HuH-7 (cell line): ENCODE measurements at places on chromosomes 5 and 9.

- no peak for DNase-seq
Observed at GRCh38 chr5:88821161-88821560, 61.8 kb downstream of the MEF2C start.

DNA sequence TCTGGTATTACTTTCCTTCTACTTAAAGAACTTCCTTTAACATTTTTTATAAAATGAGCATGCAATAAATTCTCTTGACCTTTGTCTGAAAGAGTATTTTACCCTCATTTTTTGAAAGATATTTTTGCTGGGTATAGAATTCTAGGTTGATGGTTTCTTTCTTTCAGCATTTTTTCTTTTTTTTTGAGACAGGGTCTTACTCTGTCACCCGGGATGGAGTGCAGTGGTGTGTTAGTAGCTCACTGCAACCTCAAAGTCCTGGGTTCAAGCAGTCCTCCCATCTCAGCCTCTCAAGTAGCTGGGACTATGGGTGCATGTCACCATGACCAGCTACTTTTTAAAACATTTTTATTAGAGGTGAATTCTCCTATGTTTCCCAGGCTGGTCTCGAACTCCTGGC lies 10.7 kb upstream of the TSC1 start:
- DNase-seq, result no peak

GRCh38 chr5:16135506-16135905 lies 44.1 kb downstream of the MARCHF11 start:
- no peak for DNase-seq

DNA sequence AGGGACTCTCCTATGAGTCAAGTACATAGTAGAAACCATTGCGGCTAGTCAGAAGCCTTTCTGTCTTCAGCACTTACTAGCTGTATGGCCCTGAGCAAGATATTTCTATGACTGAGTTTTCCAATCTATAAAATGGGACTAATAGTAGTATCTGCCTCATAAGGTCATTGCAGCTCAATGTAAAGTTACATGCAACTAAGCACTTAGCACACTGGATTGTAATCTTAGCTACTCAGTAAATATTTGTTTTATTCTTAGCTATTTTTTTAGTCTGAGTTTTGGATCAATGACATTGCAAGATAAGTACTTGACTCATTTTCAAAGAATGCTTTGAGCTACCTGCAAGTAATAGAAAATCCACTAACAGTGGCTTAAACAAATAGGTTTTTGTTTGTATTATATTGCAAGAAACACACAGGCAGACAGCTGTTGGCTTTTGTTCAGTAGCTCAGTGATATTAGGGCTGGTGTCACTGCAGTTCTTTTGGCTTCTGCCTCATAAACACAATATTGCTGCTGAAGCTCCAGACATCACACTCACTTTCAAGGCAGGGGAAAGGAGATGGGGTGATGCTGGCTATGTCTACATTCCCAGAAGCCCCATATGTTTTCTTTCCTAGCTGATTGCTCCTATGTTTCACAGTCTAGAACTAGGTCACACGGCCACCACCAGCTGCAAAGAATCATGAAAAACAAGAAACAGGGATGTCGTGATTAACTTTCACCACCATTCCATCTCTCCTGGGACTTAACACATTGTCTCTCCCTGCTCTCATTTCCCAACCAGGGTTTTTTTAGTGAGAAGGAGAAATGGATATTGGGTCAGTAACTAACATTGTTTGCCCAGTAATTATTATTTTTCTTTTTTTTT lies 26.9 kb upstream of the FAT2 start:
- no peak for DNase-seq

DNA sequence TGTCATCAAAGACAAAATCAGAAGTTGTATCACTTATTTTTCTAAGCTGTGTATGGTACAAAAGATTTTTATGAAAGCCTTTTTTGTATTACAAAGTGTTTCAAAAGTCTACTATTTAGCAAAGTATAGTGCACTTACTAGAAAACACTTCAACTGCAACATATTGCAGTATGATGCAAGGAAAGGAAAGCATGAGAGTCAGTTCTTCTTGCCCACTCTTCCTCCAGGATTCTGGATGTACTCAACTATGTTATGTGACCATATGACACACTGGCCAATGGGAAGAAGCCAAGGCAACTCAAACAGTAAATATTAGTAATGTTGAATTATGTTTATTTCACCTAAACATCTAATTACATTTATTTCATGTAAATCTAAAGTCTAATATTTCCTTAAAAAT lies 49.5 kb upstream of the TYRP1 start:
- no peak for DNase-seq

GRCh38 chr9:8287501-8287900 lies 487.9 kb upstream of the DMAC1 start:
- no peak for DNase-seq

DNA sequence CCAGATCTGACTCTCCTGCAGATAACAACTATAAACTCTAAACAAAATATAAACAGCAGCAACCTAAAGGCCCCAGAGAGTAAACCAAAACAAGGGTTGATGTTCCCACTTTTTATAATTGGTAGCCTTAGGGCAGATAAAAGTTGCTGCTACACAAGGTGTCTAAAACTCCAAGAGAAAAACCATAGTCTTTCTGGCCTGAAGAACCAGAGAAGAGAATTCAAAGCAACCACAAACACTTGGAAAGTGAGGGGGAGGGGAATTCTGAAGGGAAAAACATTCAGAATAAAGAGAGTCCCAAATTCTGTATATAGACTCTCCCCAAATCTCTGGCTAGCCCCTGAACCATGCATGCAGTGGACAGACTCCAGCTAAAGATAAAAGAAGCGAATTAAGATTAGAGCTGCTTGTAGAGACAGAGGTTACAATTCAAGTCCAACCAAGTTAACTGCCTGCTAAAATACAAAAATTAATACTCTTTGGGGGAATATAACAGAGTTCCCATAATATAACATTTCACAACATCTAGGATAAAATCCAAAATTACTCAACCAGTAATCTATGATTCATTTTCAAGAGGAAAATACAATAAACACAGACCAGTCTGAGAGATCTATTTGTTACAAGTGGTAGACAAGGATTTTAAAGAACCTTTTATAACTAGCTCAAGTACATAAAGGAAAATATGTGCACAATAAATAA lies 37.5 kb upstream of the RGMB start:
- DNase-seq, result no peak

- DNase-seq, result no peak
Observed at GRCh38 chr5:170551076-170551475, 47.3 kb downstream of the KCNIP1 start.

DNA sequence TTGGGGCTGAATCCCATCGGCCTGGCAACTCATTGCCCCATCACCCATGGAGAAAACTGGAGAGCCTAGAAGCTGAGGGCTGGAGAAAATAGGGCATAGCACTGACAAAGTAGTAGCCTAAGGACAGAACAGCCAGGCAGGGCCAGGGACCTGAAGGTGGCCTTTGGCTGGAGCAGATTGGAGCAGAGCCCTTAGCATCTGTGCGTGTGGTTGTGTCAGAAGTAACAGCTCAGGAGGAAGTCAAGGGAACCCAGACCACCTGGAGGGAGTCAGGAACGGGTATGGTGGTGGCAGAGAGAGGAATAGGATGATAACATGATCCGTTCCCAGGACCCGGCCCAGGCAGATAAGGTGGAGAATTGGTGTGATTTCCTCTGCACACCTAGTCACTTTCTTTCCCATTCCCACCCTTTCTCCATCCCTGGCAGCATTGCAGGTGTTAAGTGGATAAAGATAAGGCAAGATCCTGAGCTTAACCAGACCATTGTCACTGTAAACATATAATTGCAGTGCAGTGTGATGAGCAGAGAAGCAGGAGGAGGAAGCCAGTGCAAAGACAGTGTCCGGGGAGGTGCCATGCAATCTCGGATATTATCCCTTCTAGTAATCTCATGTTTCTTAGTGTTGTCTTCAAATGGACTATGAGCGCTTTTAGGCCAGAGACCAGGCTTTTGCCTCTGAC lies 67.0 kb downstream of the NDFIP1 start:
- no peak for DNase-seq

DNA sequence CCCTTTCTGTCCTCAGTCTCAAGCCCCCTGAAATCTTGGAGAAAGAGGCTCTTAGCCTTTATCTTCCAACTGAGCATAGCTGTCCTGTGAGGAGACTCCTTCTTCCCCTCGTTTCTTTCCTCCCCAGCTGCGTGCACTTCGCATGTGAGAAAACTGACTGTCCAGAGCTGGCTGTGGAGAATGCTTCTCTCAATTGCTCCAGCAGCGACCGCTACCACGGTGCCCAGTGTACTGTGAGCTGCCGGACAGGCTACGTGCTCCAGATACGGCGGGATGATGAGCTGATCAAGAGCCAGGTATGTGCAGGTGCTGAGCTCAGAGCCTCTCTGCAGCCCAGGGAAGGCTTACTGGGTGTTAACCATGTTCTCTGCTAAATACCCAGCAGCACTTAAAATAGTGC lies 190.8 kb downstream of the PAPPA start:
- no peak for DNase-seq

DNA sequence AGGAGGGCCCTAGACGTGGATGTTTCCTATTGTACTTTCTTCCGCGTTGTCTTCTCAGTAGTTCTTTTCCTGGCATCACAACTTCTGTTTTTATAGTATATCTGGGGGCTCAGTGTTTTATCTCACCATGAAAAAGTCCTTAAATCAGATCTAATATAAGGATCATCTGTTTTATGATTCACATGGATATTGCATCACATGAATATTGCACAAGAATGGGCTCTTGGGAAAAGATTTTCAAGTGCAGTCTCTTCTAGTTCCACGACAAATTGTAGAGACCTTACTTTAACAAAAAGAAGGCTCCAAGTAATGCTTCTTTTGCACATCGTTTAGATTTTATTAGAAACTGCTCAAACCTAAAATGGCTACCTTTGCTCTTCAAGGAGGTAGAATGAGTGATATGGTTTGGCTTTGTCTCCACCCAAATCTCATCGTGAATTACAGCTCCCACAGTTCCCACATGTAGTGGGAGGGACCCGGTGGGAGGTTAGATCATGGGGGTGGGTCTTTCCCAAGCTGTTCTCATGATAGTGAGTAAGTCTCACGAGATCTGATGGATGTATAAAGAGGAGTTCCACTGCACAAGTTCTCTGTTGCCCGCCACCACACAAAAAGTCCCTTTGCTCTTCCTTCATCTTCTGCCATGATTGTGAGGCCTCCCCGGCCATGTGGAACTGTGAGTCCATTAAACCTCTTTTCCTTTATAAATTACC lies 53.7 kb upstream of the FAM120A start:
- DNase-seq, result no peak

DNA sequence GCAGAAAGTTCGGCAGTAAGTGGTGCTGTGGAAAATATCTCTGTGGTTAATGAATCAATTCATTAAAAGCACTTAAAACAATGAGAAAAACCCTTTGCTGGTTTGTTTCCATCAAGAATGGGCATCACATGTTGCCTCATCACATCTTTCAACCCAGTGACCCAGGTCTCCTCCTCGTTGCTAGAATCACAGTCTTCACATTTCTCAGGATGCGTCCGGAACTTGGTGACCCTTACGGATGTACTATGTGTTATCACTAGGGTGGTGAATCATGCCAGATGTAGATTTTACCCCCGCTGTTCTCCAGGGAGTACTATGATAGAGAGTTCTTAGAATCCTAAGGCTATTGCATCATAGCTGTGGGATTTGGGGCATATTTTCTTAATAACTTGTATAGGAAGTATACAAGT lies 217.9 kb upstream of the KLF4 start:
- DNase-seq, result no peak
